Heart right ventricle (tissue), 16 donors: ENCODE measurements at places on chromosomes 11 and 22. TPM values are rescaled to one million over a fixed set of nuclear protein-coding genes. Genes with fewer than 3 reads are reported as not detected.

CNGA4 gene
- not detected for total RNA-seq

GLB1L3 gene
- not detected for total RNA-seq

VSTM5 gene
- total RNA-seq = not detected

TRIM34 gene
- 1.9 TPM for total RNA-seq

MRPL21 gene
- 120 TPM for total RNA-seq

CYB5R2 gene
- 1.5 TPM for total RNA-seq

THY1 gene
- total RNA-seq = 0.79 TPM

SLC5A12 gene
- total RNA-seq = not detected

CYTH4 gene
- 3.6 TPM for total RNA-seq

DNAJC4 gene
- 52.4 TPM for total RNA-seq

VPREB1 gene
- not detected for total RNA-seq
